ENCODE measurements at places on chromosomes 7 and 10.

DNA sequence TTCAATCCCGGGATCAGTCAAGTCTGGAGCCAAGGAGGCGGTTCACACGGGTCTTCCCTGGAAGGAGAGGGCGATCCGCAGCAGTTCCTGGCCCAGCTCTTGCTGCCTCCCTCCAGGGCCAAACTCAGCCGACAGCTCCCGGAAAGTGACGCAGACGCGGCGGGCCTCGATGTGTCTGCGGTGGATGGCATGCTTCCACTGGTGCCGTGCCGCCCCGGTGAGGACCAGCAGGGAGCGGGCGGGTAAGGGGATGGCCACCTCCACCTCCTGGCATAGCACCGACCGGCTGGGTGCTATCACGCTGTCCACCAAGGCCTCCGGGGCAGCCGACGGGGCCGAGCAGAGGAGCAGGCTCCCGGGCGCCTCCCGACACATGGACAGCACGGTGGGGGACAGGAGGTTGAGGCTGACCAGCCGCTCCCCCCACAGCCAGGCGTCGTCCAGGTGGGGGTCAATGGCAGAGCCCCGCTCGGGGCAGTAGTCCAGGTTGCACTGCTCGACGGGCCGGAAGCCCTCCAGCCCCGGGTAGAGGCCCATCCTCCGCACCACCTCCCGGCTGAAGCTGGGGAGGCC is 7.2 kb downstream of the ALKBH4 start:
- DNase-seq, result no peak

DNA sequence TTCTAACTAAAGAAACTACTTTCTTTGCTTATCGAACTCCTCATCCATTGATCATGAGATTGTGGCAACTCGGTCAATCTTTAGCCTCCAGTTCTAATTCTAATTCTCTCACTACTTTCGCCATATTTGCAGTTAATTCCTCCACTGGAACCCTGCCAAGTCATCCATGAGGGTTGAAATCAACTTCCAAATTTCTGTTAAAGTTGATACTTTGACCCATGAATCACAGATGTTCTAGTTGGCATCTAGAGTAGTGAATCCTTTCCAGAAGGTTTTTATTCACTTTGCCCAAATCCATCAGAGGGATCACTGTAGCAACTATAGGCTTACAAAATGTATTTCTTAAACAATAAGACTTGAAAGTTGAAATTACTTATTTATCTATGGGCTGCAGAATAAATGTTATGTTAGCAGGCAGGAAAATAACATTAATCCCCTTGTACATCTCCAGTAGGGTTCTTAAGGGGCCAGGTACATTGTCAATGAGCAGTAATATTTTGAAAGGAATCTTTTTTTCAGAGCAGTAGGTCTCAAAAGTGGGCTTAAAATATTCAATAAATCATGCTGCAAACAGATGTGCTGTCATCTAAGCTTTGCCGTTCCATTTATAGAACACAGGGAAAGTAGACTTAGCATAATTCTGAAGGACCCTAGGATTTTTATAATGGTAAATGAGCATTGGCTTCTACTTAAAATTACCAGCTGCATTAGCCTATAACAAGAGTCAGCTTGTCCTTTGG is 39.4 kb downstream of the CCDC71L start:
- DNase-seq, result no peak

DNA sequence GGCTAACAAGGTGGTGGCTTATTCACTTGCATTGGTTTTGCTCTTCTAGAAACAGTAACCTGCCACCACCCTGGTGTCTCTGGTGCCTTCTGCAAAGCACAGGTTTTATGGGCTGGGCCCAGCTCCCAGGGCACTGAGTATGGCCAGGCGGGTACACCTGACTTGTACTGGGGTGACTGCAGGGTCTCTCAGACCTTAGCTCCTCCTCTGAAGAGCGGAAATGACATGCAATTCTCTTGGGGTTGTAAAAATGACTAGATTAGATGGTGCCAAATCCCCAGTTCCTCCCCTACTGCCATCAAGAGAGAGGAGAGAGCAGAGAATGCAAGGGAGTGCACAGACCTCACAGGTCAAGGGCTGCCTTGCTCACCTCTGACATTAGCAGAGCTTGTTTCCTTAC is 14.7 kb downstream of the ESYT2 start:
- no peak for DNase-seq

DNA sequence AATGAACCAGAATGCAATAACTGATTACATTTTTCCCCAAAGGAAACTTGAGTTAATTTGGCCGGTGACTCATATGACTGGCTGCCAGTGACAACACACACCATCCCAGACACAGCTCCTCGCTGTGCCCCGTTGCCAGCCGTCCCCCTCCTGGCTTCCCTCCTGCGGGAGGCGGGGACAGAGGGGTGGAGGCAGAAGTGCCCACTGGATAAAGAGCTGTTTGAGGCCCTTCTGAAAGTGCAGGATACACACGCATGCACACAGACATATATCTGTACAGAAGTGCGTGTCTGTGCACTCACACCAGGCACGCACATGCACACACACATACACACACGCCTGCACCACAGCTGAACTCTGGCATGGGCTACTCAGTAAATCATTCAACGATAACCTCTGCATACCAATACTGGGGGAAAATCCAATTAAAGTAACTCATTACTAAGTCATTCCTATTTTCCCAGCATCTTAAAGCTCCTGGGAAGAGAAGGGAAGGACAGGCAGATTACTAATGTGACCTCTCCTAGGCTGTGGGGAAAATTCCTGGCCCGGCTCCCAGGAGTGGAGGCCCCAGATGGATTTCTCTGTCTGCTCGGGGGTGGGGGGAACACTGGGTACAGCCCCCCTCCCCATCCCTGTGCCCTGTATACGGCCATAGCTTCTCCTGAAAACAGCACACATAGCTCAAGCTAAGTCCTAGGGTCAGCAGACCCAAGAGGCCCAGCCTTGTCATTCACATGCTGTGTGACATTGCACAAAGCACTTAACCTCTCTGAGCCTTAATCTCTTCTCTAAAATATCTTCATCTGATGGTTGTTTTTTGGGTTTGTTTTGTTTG is 52.3 kb upstream of the MYL10 start:
- no peak for DNase-seq

DNA sequence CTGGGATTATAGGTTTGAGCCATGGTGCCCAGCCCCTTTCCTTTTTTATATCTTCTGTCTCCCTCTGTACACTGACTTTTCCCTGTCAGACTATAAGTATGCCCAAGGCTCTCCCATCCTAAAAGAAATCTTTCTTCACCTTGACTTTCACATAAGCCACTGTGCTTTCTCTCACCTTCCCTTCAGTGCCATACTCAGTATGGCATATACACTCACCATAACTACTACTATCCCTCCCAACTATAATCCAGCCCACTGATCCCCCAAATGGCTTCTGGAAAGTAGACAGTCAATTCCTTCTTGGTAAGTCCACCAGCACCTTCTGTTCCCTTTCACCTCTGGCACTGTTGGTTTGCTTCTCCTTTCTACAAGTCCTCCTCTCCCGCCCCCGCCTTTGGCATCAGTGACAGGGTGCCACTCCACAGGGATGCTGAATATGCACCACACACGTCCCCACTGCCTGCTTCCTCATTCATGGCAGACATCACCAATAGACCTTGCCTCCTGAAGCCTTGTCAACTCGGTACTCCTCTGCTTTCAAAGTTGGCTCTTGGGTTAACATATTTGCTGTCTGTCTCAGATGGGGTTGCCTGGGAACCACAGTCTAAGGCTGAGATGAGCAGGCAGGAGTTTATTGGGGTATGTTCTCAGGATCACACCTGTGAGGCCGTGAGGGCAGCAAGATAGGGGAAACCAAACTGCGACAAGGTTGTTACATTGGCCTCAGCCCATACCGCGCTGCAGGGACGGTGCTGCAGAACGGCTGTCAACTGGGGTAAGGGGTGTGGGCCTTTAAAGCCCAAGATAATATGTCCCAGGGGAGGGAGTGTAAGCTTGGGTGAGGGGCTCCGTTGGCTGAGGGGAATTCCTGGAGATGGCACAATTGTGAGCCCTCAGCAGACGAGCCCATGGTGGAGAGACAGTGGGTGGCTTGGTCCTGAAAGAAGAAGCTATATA is 7.2 kb upstream of the PSAP start:
- DNase-seq, result no peak

DNA sequence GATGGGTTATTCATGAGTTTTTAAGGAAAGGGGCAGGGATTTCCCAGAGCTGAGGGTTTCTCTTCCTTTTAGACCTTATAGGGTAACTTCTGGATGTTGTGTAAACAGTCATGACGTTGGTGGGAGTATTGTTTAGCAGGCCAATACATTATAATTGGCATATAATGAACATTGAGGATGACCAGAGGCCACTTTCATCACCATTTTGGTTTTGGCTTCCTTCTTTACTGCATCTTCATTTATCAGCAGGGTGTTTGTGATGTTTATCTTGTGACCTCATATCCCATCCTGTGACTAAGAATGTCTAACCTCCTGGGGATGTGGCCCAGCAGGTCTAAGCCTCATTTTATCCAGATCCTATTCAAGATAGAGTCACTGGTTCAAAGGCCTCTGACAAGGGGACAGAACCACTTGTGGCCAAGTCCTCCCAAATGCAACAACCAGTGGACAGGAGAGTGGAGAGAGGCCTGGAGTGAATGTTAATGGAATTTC is 77.3 kb upstream of the RPA3 start:
- no peak for DNase-seq

GRCh38 chr10:110260746-110261477 is 43.8 kb downstream of the SMNDC1 start:
- DNase-seq, result no peak
